Chondrocyte (in vitro differentiated cells): ENCODE measurements at places on chromosomes 7 and 10.

- no peak for DNase-seq
Observed at GRCh38 chr7:101814081-101814990, 3.1 kb upstream of the CUX1 start.

DNA sequence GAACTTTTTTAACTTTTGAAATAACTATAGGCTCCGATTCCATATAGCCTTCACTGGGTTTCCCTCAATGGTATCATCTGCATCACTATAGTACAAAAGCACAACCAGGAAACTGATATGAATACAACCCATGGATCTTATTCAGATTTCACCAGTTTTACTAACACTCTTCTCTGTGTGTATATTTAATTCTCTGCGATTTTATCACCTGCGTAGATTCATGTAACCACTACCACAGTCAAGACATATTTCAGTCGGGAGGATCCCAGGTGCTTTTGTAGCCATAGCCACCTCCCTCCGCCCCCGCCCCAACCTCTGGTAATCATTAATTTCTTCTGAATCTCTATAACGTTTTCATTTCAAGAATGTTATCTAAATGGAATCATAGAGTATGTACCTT, 82.8 kb upstream of the C7orf33 start:
- DNase-seq, result no peak

- DNase-seq, result no peak
Observed at GRCh38 chr10:17682236-17682946, 38.4 kb downstream of the STAM start.

DNA sequence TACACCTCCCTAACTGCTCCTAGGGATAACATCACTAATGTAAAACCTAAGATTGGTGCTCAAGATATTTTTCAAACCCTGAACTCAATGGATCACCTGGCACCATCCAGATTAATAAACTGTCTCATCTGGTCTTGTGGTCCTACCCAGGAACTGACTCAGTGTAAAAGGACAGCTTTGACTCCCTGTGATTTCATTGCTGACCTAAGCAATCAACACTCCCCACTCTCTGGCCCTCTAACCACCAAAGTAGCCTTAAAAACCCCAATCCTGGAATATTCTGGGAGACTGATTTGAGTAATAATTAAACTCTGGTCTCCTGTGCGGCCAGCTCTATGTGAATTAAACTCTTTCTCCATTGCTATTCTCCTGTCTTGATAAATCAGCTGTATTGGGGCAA, 6.2 kb upstream of the USP54 start:
- no peak for DNase-seq
